ENCODE measurements at places on chromosomes 2 and 18.
A peak's percentile ranks its signal among the peaks of the same experiment; 100 is the strongest.

DNA sequence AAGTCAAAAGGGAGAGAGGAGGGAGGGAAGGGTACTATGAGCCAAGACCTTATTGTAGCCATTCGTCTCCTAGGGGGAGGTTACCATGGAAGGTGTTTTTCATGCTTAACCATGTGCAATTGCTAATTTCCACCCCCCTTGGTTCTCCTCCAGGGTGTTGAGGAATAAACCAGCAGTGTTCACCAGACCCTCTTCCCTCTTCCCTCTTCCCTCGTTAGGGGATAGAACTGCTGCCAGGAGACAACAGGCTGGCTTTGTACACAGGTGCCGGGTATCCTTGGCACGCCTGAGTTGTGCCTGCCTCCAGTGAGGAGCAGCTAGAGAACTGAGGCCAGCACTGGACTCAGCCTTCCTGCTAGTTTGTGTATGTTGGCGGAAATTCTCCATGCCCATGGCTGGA lies 41.1 kb upstream of the ARL5A start:
- DNase-seq: no peak

DNA sequence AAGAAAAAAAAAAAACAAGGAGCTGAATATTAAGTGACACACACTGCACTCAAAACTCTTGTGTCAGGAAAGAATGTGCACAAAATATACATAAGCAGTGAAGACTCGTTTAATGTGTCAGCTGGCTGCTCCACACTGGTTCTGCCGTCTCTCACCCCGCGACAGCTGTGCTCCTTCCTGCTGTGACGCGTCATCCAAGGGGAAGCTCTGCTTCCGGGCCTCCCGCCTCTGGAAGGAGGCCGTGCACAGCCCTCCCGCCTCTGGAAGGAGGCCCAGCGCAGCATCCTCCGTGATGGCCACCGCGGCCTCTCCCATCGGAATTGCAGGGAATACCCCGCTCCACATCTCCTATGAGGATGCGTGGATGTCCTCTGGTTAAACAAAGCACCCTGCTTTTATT lies 151.0 kb downstream of the HDAC4 start:
- no peak for DNase-seq

DNA sequence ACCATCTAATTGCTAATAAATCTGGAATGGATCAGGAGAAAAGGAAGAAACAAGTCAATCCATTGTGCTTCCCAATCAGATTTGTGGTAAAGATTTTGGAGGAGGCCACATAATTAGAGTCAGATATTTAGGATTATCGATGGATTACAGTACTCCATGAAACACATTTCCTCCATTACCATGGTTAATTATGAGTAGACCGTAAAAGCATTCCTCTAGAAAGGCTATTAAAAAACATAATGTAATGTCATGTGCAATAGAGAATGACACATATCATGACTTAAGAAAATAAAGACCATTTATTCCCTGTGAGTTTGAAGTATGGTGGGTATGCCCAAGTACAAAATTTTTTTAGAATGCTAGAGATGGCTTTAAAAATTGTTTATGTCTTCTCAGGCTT lies 96.1 kb downstream of the ITGA4 start:
- no peak for DNase-seq

DNA sequence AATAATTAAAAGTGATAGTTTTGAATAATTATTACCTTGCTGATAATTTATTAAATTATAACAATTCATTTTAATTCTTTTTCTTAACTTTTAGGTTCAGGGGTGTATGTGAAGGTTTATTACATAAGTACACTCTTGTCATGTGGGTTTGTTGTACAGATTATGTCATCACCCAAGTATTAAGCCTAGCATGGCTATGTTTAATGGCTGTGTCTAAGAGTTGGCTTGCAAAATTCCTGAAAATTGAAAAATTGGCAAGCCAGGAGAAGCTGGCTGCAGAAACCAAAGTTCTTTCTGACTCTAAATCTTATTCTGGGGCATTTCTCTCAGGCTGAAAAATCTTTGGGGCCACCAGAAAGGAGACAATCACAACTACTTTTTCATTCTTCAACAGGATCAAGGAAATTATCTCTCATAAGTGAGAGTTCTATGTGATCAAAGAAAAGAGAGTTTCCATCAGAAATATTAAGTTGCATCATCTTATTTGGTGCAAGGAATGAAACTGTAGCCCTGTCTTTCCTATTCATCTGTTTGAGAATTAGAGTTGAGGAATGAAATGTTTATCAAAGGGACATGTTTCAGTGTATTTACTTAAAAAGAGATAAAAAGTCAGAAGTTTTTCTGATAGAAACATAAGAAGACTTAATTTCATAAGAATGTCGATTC lies 412.1 kb upstream of the CDH2 start:
- DNase-seq: no peak

DNA sequence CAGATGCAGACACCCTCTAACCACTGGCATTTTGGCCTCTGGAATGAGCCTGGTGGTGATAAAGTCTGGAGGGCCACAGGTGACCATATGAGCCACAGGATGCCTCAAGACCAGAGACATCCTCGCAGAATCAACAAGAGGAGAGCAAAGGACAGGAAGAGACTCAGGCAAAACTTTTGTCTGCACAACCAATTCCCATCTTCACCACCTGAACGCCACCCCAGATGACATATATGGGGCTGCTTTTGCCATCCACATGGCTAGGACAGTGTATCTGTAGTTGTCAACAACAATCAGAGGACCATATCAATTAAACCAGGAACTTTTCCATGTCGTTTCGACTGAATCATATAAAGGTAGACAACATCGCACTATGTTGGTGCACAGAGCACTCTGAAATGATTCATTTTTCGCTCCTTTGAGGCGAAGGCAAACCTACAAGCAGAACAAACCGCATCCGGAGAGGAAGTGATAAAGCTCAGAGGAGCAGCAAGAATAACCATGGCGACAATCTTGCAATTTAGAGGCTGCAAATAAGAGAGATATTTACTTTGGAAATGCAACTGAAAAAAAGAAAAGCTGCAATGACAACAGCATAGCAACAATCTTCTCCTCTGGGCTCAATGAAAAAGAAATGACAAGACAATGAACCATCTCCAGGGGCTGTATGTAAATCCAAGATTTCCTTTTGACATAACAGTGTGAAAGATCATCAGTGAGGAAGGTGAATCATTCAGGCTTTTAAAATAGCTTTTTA lies 204.5 kb downstream of the ARL4C start:
- no peak for DNase-seq

GRCh38 chr18:62493033-62493862 lies 29.6 kb upstream of the ZCCHC2 start:
- no peak for DNase-seq

DNA sequence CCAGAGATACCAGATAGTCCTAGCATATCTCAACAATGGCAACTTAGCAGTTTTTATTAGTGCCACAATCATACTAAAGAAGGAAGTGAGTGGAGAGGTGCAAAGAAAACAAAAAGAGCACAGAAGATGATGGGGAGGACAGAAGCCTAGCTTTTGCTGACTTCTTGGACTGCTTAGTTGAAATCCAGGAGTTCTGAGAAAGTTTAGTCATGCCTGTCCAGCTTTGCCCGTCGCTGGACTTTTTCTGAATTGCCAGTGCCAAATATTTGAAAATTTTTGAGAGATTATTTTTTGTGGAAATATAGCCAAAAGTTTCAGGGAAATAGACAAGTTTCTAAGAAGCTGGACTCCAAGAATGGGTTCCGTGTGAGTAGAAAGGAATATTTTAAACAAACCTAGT lies 558.7 kb upstream of the TNP1 start:
- no peak for DNase-seq

DNA sequence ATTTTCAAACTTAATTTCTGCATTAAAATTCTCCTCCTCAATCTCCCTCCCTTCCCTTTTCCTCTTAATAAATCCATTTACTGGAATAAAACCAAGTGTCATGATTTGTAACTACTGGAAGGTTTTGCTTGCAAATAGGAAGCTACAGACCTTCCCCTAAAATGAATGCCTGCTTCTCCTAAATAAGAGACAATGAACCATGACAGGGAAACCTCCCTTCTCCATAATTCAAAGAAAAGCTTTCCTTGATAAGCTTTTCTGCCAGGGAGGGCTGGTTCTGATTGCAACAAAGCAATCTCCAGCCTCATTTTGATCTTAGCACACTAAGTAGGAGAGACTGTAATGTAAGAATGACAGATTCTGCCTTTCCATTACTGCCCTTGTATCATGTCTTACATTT lies 111.0 kb upstream of the CDH20 start:
- DNase-seq: no peak

- no peak for DNase-seq
Observed at GRCh38 chr2:158234497-158234896, 132.8 kb downstream of the UPP2 start.

GRCh38 chr2:127388423-127389164 lies 819 bp upstream of the MAP3K2 start:
- DNase-seq: no peak

DNA sequence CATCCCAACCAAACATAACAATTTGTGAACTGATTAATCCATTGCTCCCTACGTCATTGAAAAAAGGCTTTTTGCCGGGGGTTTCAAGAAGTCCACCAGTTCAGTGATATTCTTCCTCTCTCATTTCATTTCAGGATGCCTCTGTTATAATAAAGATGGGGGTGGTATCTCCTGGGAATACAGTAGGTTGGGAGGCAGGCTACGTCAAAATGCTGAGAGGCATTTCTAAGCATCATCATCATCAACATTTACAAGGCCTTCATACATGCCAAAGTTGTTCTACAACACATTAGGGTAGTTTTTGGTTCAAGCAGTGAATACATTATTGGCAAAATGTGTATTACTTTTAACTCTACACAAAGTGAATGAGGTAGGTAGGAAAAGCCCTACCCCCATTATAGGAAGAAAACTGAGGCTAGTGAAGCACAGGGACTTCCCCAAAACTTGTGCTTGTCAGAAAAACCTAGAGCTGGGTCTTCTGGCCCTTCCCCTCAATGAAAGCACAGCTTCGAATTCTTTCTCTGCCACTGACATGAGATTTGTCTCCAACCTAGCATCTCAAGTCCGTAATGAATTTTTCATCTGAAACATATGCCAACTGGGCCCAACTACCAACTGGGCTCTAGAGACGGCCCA lies 11.3 kb downstream of the OSR1 start:
- DNase-seq: no peak

- no peak for DNase-seq
Observed at GRCh38 chr2:2640818-2641217, 309.7 kb upstream of the MYT1L start.

- no peak for DNase-seq
Observed at GRCh38 chr2:241903121-241904010, 33.8 kb downstream of the RTP5 start.

GRCh38 chr2:144026753-144027152 lies 493.2 kb downstream of the ZEB2 start:
- no peak for DNase-seq

DNA sequence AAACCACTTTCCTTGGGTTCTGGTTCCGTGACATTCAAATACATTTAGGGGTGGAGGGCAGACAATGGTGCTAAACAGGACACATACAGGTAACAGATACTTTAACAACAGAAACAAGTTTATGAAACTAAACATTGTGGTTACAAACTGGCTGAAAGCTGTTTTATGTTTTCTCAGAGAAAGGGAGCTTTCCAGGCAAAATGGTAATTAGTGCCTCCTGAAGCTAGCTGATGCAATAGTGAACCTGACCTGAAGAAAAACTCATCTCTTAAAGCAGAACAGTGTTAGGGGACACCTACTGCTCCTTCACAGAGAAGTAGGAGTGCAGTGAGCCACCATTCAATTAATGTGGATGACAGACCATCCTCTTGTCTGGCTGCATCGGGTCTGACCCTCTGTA lies 138.9 kb downstream of the CCDC148 start:
- no peak for DNase-seq

GRCh38 chr18:11953113-11953512 lies 28.2 kb upstream of the IMPA2 start:
- DNase-seq: no peak

GRCh38 chr2:58110765-58111164 lies 64.2 kb downstream of the VRK2 start:
- DNase-seq: peak; percentile 29

DNA sequence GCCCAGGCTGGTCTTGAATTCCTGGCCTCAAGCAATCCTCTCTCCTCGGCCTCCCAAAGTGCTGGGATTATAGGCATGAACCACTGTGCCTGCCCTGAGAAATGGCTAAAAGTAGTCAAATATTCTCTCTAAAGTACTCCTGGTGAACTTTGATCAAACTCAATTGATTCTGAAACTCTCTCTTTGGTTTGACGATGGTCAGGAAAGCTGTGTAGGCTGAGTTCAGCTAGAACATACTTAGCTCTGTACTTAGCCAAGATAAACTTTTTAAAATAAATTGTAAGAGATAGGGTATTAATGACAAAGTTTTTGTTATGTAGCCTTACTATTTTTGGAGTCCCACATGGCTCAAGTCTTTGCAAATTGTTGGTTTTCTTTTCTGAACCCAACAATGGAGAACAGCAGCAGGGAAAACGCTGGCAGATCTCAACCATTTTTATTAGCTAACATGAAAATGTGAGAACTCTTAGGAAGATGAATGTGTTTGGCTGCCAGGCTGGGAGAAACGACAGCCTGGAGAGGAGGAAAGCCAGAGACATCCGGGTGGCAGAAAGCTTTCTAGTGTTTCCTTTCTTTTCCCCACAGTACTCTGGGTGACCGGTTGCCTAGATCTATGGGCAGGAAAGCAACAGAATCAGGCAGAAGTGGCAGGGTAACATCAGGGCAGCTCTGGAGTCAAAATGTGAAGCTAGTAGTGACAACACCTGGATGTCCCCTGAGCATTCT lies 193.0 kb upstream of the LHCGR start:
- no peak for DNase-seq

GRCh38 chr2:74130211-74130995 lies 17.3 kb downstream of the BOLA3 start:
- no peak for DNase-seq

GRCh38 chr18:71233177-71233576 lies 944.3 kb downstream of the SOCS6 start:
- DNase-seq: no peak

- no peak for DNase-seq
Observed at GRCh38 chr2:157052685-157053224, 204.8 kb upstream of the GALNT5 start.

DNA sequence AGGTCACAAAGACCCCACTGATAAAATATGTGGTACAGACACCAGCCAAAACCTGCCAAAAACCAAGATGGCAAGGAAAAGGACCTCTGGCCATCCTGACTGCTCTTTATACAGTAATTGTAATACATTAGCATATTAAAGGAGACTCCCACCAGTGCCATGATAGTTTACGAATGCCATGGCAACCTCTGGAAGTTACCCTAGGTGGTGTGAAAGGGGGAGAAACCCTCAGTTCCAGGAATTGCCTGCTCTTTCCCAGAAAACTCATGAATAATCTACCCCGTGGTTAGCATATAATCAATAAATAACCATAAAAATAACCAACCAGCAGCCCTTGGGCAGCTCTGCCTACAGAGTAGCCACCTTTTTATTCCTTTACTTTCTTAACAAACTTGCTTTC lies 129.8 kb upstream of the EPB41L3 start:
- no peak for DNase-seq

DNA sequence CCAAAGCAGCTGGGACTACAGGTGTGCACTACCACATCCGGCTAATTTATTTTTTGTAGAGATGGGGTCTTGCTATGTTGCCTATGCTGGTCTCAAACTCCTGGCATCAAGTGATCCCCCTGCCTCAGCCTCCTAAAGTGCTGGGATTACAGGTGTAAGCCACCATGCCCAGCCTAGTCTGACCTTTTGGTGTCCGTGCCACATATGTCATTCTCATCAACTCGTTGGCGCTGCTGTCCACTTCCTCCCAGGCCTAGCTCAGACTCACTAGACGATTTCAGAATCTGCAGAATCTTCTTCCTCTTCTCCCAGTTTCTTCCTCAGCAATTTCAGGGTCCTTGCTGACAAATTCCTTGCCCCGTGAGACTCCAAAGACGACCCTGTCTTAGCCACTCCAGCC lies 39.8 kb upstream of the DNMT3A start:
- no peak for DNase-seq

Data from HAP-1 (cell line).